ENCODE measurements at places on chromosomes 3 and 15.
A peak's percentile ranks its signal among the peaks of the same experiment; 100 is the strongest.

GRCh38 chr3:169613053-169613803 lies 50.3 kb downstream of the MECOM start:
- no peak for DNase-seq

DNA sequence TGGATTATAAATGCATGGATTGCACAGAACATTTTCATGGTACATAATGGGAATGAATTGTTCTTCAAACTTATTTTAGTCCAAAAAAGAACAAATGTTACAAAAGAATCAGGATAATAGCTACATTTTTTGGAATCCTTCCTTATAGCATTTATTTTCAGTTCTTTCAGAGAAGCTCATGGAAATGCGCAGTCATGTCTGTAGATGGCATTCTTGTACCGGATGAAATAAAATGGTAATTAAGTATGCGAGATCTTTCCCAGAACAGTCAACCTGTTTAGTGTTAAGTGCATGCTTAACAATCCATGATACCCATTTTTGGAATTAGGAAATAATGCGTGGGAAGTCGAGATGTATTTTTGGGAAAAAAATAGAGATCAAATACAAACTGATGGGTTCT lies 38.2 kb upstream of the GOLGA8B start:
- DNase-seq = peak; percentile 59

DNA sequence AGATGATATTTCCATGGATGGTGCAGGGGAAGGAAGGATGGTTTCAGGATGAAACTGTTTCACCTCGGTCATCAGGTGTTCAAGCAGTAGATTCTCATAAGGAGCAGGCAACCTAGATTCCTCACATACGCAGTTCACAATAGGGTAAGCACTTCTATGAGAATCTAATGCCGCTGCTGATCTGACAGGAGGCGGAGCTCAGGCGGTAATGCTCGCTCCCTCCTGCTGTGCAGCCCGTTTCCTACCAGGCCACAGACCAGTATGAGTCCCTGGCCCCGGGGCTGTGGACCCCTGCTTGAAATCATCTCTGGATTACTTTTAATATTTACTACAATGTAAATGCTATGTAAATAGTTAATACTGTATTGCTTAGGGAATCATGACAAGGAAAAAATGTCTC lies 241.8 kb downstream of the ROBO2 start:
- DNase-seq = peak; percentile 31

DNA sequence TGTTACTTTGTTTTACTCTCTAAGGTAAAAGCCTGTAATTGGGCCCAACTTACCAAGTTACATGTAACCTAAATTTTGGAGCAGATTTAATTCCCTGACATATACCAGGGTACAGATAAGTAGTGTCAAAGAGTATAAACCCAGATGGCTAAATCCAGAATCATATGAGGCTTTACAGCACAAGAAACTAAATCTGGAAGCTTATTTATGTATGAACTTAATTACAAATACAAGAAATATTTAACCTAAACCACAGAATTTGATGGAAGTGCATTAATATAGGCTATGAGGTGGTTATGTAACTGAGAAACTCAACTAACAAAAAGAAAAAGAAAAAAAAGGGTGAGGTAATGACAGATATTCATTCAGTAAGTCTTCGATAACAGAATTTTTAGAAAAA lies 930.2 kb upstream of the ALCAM start:
- no peak for DNase-seq

- DNase-seq = no peak
These were observed 147.3 kb upstream of the CDIN1 start for GRCh38 chr15:36432161-36432560.

GRCh38 chr15:66679657-66680108 lies 22.4 kb upstream of the SMAD6 start:
- no peak for DNase-seq

- DNase-seq = no peak
These were observed 44.5 kb upstream of the CCNL1 start for GRCh38 chr3:157204431-157204830.

GRCh38 chr3:111971533-111972130 lies 7.2 kb upstream of the ABHD10 start:
- DNase-seq = peak; percentile 75

DNA sequence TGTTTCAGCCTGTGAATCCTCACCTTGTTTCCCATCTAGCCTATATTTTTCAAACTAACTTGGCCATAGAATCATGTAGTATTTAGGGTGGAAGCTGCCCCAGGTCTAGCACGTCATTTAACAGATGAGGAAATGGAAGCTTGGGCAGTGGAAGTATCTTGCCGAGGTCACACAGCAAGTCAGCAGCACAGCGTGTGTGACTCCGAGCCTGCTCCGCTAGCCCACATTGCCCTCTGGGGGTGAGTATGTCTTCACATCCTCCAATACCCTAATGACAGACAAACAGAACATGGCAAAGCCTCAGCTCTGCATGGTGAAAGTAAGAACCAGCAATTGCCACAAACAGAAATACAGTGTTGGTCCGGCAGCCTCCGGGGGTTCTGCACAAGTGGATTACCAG lies 2.2 kb upstream of the CCR5 start:
- DNase-seq = no peak

- DNase-seq = no peak
These were observed 52.6 kb downstream of the MCF2L2 start for GRCh38 chr3:183375787-183376186.

GRCh38 chr15:63258658-63259057 lies 18.7 kb upstream of the APH1B start:
- no peak for DNase-seq
